GM03348 (cell line): ENCODE measurements at places on chromosomes 2 and 18.

DNA sequence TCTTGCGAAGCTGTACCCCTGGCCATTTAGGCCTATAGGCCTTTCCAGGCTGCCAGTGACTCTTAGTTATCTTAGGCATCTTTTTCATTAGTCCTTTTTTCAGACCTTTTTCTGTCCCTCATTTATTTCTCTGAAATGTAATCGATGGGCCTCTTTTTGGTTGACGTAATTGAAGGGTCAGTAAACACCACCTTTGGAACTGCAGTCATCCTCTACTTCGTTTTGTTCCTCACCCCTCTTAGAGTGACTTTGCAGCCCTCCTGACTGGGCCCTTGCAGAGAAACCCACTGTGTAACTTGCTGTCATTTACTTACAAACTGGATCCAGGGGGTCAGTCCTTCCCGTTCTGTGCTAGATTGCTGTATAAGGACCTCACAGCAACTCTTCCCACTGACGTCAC lies 23.2 kb downstream of the CENPO start:
- no peak for DNase-seq

GRCh38 chr2:3730646-3731045 lies 27.3 kb downstream of the DCDC2C start:
- DNase-seq, result no peak

GRCh38 chr2:29405266-29405665 lies 290.1 kb downstream of the CLIP4 start:
- no peak for DNase-seq

GRCh38 chr2:20352581-20353216 lies 2.1 kb upstream of the PUM2 start:
- DNase-seq, result no peak

DNA sequence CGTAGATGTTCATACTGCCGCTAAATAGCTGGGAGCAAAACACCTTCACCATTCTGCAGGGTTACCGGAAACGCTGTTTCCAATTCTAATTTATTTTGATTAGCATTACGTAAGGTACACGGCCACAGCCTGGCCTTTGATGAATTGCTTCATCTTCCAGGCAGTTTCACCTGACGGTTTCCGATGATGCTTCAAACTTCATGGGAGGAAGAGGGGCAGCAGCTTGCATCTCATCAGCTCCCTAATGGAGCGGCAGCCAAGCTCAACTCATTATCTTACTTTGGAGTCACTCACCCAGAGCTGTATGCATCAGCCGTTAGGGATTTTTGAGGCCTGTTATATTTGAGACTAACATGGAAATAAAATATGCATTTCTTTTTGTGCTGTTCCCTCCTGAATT lies 54.8 kb downstream of the TMEM18 start:
- no peak for DNase-seq

DNA sequence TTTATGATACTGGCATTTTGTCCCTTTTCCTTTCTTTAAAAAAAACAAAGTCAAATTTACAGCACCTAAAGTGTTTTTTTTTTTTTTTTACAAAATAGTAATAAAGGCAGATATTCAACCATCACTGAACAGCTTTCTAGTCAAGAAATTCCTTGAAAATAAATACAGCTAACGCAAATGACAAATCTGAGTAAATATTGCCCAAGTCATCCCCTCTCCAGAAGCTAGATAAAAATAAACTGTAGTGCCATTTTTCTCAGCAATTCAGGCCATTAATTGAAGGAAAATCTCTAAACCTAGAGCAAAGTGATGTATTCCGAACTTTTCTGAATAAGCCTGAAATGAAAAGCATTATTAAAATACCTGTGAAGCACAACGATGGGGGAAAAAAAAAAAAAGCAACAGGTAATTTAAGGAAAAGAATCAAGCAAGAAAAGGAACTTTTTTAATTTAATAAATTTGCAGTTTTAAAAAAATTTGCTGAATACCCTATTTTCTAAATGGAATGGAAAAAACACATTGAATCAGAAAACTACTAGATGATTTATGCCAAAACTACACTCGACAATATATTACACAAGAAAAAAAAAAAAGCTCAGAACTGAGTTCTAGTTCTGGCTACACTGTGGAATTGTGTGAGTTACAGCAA lies 6.9 kb downstream of the SP3 start:
- no peak for DNase-seq

- no peak for DNase-seq
Observed at GRCh38 chr2:190304404-190304803, 15.2 kb downstream of the HIBCH start.

- no peak for DNase-seq
Observed at GRCh38 chr18:41150316-41150715, 804.7 kb upstream of the PIK3C3 start.

- peak; percentile 53 for DNase-seq
Observed at GRCh38 chr18:5463390-5463789, 80.4 kb downstream of the EPB41L3 start.

GRCh38 chr2:185978634-185979407 lies 240.2 kb downstream of the FSIP2 start:
- no peak for DNase-seq

DNA sequence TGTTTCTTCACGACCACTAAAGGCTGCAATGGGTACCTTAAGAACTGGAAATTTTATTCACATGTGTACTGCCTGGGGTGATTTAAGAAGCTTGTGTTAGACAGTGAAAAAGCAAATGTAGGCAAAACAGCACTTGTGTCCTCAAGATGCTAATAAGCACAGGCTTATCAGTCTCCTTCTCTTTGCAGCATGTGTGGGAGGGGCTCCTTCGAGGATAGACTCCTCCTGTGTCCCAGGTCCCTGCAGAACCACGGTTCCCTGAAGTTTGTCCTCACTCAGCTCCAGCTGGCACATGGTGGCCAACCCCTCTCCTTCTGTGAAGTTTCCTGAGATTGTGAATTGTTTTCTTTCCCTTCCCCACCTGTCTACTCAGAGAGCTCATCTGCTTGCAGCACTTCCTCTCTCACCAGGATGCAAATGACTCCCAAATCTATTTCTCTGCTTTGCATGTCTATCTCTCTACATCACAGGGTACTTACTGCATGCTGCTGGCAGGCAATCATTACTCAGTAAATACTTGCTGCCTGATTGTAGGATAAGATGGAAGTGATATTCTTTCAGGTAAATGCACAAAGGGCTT lies 589.6 kb upstream of the KLHL29 start:
- no peak for DNase-seq

- no peak for DNase-seq
Observed at GRCh38 chr18:40672590-40672989, 1282.4 kb upstream of the PIK3C3 start.

- DNase-seq, result no peak
Observed at GRCh38 chr2:26682155-26682554, 10.4 kb upstream of the KCNK3 start.

DNA sequence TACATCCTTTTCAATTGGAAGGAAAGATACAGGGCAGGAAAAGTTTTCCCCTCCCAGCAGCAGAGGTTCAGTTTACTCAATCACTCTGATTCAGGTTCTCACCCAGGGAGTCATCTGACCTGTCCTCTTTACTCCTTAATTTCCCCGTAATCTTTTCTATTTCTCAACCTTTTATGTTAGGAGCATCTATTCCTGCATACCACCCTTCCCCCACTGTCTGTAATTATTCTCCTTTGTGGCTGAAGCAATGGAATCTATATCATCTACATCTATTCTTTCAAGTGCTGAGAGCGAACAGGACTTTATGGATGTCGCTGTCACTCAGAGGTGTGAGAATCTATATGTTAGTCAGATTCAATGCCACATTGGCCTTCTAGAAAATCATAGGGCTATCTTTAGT lies 175.2 kb downstream of the NOL4 start:
- no peak for DNase-seq

- DNase-seq, result no peak
Observed at GRCh38 chr2:70938586-70938950, 2.9 kb downstream of the ATP6V1B1 start.

DNA sequence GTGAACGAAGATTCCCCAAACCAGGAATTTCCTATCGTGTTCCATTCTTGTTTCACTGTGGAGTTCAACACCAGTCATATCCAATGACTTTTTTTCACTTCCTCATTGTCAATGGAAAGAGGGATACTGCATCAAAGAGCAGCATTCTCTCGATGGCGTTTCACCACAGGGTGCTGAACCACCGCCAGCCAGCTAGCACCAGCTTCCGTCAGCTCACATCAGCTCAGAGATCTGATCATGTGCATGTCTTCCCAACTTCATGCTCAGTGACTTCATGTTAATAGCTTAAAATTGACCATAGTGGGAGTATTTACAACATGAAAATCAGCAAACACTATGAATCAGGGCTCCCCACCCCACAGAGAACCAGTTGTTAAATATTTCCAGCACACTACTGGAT lies 359.9 kb downstream of the TNS1 start:
- DNase-seq, result no peak

DNA sequence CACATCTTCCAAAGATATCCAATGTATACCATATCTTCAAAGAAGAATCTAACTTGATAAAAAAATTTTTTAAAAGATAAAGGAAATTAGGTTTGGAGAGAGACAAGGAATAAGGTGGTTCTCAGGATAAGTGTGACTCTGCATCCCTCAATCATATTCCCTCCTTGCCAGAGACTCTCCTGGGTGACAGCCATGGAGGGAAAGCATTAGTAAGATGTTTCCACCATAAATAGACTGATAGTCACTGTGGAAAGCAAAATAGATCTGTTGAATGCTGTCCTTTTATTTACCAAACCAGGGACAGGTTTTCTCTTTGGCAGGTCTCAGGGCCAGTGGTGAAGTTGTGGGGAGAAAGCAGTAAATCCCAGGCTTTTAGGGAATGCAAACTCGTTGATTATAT lies 107.6 kb downstream of the PRPF40A start:
- no peak for DNase-seq

- no peak for DNase-seq
Observed at GRCh38 chr2:168998609-168999211, 32.4 kb downstream of the ABCB11 start.

GRCh38 chr2:18741895-18742732 lies 152.7 kb upstream of the NT5C1B start:
- no peak for DNase-seq

DNA sequence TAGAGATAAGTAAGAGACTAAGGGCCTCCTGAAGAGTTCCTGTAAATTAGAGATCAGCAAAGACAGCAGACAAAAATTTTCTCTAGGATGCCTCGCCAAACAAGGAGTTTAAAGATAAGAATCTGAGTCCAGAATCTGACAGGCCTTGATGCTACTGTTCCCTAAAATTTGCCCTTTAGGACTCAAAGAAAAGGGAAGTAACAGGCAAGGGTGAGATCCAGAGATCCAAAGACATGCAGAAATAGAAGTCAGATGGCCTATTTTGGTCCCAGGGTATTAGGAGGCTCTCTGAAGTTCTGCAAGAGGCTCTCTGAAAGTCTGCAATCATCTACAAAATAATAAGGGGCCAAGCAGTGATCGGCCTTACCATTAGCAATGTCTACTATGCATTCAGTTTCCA lies 33.0 kb downstream of the GALNT5 start:
- no peak for DNase-seq

DNA sequence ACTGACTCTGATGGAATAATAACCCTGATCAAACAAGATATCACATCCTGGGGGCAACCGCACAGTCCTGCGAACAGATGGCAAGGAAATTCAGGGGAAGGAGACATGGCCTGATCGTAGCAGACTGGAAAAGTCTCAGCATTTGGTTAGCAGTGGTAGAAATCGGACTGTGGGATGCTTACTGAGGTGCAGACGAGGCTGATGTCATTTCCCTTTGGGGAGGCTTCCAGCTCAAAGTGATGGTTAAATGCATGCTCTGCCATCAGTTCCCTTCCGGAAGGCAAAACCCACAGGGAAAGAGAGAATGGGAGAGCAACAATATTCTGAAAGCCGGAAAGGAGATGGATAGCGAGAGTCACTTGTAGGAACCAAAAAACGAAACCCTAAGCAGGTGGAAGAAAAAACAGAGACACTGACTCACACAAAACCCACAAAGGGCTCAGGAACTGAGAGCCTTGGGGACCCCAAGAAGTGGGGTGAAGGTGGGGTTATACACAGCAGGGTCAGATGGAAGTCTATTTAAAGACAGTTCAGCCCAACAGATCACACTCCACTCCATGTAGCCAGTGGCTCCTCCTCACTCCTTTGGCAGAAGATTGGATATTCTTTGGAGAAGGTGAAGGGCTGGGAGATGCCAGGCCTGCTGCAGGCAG lies 93.1 kb downstream of the INPP5D start:
- no peak for DNase-seq

GRCh38 chr18:6428851-6429395 lies 14.2 kb upstream of the L3MBTL4 start:
- DNase-seq, result no peak

- DNase-seq, result no peak
Observed at GRCh38 chr2:23483791-23484190, 98.8 kb downstream of the KLHL29 start.

DNA sequence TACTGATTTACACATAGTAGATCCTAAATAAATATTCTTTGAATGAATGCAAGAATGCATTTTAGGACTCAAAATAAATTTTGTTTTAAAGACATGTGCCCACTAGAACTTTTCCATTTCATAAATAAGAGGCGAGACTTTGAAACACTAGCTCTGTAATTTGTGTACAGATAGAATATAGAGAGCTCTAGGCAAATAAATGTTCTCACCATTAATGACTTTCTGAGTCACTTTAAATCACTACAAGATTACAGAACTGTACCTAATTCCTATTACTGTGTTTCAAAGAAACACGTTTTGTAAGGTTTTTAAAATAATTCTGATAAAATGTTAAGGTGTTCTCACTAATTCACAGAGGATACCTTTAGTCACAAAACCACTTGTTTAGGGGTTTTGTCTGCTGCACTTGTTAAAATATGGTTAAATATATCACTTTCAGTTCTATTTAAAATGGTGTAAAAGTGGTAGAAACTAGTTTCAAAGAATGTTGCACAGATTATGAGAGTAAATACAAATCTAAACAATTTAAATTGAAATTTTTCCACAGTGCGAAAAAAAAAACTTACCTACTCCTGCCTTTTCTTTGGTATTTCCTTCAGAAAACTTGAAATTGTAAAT lies 158.7 kb upstream of the ZC3H15 start:
- DNase-seq, result no peak

DNA sequence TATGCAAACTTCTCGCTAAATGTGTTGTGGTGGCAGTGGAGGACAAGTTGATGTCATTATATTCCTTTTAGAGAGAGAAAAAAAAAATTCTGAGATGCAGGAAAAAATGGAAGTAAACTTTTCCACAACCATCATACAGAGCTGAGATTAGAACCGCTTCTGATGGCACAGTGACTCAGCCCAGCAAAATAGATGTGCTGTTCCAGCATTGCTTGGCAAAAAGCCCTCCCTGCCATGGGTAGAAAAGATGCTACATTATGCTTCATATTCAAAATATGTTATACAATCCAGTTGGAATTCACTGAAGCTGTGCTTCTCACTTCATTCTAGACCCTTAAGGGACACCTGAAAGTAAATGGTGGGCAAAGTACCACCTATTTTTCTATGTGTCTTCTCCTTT lies 1047.6 kb upstream of the FANCL start:
- no peak for DNase-seq
